ENCODE measurements at places on chromosomes 16 and 17.

DNA sequence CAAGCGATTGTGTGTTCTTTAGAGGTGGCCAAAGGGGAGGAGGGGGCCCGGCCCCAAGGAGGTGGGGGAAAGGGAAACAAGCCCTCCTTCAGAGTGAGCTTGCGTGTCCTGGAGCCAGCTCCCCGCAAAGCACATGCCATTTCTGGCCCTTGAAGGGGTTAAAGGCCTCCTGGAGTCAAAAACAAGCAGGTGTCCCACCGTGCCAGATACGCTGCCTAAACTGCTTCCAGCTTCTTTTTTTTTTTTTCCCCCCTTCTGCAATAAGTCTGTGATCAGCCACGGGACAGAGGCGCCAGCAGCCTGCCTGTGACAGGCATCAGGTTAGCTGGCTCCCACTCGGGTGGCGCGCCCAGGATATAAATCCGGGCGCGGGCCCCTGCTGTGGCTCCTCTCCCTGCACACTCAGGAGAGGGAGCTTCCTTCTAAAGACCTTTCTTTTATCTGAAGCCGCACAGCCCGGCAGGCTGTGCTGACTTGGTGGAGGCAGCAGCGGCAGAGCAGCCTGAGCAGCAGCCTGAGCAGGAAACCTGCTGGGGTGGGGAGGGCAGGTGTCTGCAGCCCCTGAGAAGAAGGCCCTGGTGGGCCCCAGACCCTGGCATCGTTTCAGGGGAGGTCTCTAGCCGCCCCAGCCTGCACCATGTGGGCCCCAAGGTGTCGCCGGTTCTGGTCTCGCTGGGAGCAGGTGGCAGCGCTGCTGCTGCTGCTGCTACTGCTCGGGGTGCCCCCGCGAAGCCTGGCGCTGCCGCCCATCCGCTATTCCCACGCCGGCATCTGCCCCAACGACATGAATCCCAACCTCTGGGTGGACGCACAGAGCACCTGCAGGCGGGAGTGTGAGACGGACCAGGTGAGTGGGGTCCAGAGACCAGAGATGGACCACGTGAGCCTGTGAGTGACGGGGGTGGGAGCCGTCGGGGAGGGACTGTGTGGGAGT is at the start of gene WFIKKN2:
Gene WFIKKN2, plus strand, starts transcription at position 286 of the 934 bp plus-strand sequence. Its CDS starts 352 bp downstream, at position 638.
- DNase-seq: no peak

- no peak for DNase-seq
These were observed 175.3 kb upstream of the CDH13 start for GRCh38 chr16:82451449-82451848.

DNA sequence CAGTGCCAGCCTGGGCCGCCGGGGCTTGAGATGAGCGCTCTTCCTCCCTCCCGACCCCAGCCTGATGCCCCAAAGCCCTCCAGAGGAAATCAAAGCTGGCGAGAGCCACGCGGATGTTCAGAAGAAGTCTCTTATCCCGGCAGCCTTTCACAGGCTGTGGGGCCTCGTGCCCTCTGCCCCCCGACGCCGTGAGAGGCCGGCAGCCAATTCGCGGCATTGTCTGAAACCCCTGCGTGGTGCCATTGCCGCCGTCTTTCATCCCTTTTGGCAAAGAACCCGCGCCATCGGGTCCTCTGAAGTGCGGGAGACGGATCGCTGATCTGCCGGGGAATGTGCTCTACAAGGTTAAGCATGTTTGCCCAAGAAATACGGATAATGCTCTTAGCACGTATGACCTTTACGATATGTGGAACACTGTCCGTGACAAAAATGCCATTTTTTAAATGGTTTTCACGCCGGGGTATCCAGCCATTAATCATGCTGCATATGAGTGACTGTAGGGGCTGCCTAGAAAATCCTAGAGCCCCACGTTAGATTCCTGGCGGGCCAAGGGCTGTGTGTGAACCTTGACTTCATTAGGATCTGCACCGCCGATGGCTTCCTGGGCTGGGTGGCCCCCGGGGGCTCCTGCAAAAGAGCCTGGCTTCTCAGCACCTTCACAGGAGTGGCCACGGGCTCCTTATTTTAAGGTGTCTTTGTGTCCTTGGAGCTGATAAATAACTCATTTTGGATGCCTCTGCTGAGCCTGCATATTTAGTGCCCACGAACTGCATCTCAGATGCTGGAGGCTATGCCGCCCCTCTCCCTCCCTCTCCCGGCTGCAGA is 165.1 kb upstream of the TNRC6C start:
- no peak for DNase-seq

DNA sequence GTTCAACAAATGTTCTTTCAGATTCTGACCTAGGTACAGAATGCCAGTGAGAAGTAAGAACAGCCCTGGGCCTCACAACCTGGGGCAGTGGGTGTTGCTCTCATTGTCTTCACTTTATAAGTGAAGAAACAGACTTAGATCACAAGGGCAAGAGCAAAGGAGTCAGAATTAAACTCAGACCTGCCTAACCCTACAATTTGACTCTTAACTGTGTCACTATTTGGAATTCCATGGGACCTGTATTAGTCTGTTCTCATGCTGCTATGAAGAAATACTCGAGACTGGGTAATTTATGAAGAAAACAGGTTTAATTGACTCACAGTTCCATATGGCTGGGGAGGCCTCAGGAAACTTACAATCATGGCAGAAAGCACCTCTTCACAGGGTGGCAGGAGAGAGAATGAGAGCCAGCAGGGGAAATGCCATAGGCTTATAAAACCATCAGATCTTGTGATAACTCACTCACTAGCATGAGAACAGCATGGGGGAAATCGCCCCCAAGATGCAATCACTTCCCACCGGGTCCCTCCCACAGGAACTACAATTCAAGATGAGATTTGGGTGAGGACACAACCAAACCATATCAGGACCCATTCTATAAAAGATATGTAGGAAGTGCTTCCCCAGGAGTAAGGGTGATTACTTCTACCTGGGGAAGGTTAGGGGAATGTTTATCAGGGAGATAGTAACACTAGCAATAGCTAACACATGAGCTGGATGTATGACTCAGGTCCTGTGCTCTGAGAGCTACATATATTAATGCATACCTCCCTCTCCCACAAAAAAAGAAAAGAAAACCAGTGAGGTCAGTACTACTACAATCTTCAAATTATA is 270.1 kb downstream of the SOX9 start:
- DNase-seq: peak; percentile 36

DNA sequence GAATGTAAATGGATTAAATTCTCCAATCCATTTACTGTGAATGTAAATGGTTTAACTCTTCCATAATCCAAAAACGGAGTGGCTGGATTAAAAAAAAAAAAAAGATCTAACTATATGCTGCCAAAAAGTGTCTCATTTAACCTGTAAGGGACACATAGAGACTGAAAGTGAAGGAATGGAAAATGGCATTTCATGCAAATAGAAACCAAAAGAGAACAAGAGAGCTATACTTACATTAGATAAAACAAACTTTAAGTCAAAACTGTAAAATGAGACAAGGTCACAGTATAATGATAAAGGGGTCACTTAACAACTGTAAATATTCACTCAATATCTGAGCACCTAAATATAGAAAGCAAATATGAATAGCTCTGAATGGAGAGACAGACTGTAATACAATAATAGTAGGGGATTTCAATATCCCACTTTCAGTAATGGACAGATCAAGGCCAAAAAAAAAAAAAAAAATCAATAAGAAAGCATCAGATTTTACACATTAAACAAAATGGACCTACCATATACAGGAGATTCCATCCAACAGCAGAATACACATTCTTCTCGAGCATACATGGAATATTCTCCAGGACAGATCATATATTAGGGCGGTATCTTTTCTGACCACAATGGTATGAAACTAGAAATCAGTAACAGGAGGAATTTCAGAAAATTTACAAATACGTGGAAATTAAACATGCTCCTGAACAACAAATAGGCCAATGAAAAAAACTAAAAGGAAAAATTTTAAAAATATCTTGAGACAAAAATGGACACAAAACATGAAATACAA is 36.4 kb downstream of the CDR2 start:
- no peak for DNase-seq

GRCh38 chr17:43547189-43547550 is 1.0 kb upstream of the ETV4 start:
- no peak for DNase-seq

DNA sequence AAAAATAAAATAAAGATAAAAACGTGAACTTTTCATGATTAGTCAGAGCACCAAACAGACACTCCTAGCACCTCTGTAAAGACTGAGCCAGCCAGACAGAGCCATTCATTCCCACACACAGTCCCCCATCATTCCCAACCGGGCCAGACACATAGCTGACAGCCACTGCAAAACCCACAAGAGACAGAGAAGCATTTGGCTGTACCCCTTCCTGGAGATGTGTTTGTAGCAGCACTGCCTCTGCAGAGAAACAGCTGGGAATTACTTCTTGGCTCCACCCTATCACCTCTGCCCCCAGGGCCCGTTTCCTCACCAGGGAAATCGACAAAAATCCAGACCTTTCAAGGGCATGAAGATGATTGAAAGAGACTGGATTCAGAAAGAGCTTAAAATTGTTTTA is 46.4 kb downstream of the MYH11 start:
- DNase-seq: no peak

- no peak for DNase-seq
These were observed 358.7 kb upstream of the MAF start for GRCh38 chr16:79959226-79959625.

- no peak for DNase-seq
These were observed 11.0 kb downstream of the PHB1 start for GRCh38 chr17:49403514-49404289.

GRCh38 chr16:10813099-10813455 is 5.5 kb downstream of the TVP23A start:
- no peak for DNase-seq

DNA sequence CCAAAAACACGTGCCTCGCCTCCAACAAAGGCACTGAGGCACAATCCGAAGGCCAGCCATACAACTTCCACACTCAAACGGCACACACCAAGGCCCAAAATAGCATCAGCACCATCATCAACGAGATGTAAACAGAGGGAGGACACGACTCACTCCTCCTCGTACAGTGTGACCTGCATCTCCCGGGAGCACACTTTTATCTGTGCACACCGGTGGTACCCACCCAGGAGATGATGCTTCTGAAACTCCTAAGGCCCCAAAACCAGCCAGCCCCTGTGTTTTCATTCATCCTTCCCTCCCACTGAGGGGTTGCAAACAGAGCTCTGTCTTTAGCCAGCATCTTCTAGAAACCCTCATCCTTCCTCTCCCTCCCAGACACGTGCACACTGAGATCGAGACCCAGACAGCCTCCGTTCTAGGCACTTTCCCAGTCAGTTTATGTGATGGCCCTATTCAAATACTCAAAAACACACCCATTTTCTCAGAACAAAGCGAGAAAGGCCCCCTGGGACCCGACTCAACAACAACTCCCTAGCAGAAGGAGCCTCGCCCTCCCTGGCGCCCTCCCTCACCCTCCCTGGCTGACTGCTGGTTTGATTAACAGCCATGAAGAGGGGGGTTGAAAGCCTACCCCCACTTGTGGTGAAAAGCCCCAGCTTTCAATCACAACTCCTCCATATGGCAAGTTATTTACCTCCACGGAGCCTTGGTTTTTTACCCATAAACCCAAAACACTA is 76.3 kb downstream of the GAS7 start:
- no peak for DNase-seq

DNA sequence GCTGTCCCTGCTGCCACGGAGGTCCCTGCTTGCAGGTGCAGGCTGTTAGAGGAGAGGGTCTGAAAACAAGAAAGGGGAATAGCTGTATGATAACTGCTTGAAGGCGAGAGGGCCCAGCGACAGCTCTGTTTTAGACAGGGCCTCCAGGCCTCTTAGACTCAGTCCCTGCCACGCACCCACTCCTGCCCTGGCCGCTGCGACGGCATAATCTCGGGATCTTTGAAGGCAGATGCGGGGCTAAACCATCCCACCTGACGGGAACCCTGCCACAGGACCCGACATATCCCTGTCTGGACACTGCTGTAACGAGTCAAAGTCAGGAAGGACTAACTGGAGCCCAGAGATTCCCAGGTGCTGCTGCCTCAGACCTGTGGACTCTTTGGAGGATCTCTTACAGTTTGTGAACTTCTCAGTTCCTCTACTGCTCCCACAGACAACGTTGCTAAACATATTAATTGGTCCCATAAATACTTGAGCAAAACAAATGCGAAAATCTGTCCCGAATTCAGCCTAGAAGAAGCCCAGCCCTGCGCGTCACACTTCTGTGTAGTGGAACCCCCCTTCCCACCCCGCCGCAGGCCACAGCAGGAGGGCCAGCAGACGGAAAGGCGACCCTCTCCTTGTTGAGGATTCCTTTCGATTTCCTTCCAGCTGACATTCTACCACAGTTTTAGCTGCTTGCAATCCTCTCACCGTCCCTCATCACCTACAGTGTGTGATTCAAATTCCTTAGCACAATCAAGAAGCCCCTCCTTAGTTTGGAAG is 998 bp upstream of the TMEM11 start:
- DNase-seq: no peak

- DNase-seq: peak; percentile 61
These were observed 321.4 kb downstream of the FOXL1 start for GRCh38 chr16:86899757-86900156.

GRCh38 chr16:31874366-31875111 is 932 bp downstream of the ZNF267 start:
- no peak for DNase-seq

GRCh38 chr16:85768199-85768598 is 17.3 kb upstream of the C16orf74 start:
- DNase-seq: no peak

GRCh38 chr17:19461116-19461515 is 50.1 kb downstream of the RNF112 start:
- DNase-seq: no peak

DNA sequence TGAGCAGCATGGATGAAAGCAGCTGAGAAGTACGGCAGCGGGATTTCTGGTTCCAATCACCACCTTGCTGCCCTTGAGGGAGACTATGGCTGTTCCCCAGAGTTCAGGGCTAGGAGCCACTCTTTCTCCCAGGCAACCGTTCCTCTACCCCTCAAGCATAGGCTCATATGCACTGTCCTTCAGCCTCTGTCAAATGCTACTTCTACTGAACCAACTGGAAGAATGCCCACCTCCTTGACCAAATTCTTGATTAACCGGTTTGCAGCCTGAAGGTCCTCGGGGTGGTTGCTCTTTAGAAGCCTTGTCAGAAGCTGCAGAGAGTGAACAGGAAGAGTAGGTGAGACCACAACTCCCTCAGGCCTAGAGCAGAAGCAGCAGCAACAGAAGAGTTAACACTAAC is 23.8 kb downstream of the GGA2 start:
- DNase-seq: no peak

DNA sequence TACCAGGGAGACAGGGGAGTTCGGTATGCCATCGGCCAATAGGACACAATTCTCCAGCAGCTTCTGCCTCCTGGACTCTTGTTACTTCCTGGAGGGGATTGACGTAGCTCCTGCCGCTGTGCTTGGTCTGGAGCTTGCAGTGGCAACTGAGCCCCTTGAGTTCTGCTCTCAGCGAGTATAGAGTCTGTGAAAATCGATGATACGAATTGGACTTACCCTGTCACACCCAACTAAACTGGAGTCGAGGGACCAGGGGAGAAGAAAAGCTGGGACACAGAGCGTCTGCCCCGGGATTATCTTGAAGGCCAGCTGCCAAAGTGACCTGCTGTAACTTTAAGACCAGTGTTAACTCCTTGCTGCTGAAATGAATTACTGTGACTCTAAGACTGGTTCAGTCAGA is 22.2 kb downstream of the SEC14L1 start:
- no peak for DNase-seq

- no peak for DNase-seq
These were observed 4.3 kb downstream of the CENPX start for GRCh38 chr17:82018152-82018988.

GRCh38 chr17:78359321-78359996 is 418 bp downstream of the SOCS3 start:
- DNase-seq: no peak
